PC-3 (cell line): ENCODE measurements at places on chromosomes 2 and 18. TPM values are rescaled to one million over a fixed set of nuclear protein-coding genes. Genes with fewer than 3 reads are reported as not detected.

DNA sequence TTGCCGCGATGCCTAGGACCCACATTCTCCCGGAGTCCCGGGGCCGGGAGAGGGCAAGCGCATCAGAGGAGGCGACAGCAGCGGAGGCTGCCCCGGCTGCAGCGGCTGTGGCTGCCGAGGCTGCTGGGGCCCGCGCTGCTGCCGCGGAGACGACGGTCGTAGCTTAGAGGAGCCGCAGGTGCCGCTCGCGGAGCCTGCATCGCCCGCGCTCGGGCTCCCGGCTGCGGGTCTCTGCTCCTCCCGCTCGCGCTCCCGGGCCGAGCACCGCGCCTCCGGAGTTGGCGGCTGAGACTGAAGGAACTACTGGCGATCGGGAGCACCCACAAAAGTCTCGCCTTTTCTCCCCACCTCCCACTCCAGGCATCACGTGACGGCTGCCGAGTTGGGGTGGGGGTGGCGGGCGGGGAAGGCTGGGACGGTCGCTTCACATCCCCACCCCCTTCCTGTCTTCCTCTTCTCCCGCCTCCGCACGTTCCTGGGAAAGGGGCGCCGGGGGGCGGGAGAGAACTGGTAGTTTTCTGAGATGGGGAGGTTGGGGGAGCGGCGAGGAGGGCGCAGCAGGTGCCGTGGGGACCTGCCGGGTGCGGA is at the start of gene LYPD1:
Gene LYPD1, minus strand, starts transcription at position 298 of the 588 bp plus-strand sequence. Its CDS starts 273 bp downstream, at position 25.
- DNase-seq, result peak; percentile 45

DNA sequence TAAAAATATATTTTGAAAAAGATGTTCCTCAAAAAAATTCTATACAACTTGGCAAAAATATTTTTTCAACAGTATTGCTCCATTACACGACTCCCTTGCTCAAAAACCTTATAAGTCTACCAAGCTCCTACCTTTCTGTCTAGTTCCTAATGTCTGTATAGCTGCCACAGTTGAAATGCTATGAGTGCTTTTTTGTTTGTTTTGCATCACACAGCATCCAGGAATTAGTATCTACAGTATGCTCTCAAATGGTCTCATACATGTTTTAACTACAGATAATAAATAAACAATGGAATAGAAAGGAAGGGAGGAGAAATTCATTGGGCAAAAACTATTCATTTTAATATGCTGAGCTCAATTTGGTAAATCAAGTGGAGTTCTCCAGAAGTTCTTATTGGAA is 17.3 kb downstream of the ACADL start:
- DNase-seq, result no peak

DNA sequence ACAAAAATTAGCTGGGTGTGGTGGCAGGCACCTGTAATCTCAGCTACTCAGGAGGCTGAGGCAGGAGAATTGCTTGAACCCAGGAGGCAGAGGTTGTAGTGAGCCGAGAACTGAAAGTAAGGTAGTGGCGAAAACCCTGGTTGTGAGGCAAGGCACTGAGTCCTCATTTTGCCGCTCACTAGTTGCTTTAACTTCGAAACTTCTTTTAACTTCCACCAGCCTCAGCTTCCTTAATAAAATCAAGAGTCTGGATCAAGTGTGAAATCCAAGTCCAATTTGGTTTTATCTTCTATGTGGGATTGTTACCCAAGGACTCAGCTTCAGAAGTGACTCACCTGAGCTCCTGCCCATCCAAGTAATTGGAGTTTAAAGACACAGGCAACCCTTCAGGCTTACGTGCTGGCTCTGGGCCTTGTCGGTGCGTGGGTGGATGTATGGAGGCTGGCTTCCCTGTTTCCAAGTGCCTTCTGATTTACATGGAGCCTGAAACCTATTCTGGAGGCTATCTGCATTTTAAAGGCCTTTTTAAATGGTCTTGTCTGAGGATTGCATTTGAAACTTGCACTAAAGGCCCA is 374.2 kb upstream of the ID2 start:
- DNase-seq, result peak; percentile 82

DNA sequence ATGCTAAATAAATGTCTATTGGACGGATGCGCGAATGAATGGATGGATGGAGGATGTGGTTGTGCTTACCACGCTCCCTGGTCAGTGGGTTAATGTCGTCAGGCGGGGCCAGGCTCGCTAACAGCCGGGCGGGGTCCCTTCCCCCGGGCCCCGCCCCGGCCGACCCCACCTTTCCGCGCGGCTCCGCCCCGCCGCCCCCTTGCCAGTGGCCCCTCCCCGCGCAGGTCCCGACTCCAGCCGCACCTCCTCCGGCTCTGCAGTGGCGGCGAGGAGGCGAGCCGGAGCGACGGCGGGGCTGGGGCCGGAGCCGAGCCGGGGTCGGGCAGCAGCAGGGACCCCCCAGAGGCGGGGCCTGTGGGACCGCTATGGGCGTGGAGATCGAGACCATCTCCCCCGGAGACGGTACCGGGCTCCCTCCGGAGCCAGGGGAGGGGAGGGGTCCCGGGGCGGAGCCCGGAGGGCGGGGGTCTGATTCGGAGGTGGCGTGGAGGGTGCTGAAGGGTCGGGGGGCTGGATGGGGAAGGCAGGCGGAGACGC is at the start of gene FKBP1B:
Gene FKBP1B, plus strand, starts transcription at position 257 of the 537 bp plus-strand sequence. Its CDS starts 109 bp downstream, at position 366.
- DNase-seq, result peak; percentile 50

DNA sequence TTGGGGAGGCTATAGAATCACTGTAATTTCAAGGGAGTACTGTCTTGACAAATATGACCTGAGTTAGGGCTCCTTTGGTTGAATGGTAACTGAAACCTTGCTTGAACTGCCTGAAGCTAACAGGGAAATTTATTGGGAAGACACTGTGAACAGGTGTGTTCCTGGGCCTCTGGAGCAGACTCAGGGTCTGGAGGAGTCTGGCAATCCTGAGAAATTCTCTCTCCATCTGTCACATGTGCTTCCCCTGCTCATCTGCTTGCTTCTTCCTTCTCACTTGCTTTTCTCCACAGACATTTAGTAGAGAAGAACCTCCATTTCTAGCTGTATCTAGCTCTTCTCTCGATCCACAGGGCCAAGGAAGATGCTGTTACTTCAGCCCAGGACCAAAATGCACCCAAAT is 476.5 kb downstream of the LRP1B start:
- no peak for DNase-seq

GRCh38 chr2:88059979-88060906 is 4.7 kb upstream of the KRCC1 start:
- peak; percentile 69 for DNase-seq

DNA sequence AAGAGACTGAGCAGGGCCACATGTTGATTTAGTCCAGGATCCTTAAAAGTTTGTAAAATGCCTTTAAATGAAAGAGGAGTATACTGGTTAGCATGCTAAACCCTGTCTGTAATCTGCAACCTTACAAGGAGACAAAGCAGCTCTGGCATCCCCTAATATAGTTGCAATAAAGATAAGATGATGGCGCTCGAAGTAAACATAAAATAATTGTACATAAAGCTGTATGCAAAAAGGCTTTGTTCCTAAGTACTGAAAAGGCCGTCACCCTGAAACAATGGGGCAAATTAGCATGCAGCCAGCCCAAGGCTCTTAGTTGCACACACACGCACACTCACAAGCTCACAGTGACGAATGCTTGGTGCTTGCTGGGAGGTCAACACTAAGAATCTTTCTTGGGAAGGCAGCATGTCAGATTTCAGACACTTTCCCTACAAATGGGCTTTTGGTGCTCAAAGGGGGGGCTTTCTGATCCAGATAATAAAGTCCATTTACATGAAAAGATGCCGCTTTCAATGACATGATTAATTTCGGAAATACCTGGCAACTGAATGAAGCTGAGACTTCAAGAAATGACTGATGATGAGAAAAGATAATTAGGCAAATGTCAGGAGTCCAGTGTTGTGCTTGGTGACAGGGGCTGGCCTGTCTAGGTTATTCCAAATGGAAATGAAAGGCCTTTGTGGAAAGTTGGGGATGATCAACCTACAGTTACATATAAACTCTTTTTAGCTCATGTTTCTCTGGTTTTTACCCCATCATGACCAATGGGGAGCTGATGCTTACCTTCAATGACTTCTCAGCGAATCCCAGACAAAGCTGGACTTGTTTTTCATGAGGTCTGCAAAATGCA is 370.3 kb downstream of the MEIS1 start:
- DNase-seq, result no peak

GRCh38 chr2:71730785-71731383 is 277.5 kb downstream of the DYSF start:
- no peak for DNase-seq

- DNase-seq, result no peak
These were observed 58.9 kb upstream of the TEX51 start for GRCh38 chr2:126839796-126840195.

DNA sequence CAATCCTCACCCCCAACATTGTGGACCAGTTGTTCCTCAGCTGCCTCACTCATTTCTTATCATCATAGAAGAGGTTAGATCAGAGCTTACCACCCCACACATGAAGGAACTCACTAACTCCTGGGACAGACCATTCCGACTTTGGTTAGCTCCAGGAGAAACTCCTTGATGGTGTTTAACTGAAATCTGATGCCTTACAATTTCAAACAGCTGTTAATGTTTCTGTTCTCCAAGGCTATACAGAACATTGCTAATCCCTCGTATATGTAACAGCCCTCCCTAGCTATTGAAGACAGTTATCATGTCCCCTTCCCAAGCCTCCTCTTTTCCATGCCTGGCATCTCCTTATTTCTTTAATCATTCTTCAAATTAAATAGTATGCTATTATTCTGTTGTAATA is 14.8 kb downstream of the ERBB4 start:
- DNase-seq, result no peak

DNA sequence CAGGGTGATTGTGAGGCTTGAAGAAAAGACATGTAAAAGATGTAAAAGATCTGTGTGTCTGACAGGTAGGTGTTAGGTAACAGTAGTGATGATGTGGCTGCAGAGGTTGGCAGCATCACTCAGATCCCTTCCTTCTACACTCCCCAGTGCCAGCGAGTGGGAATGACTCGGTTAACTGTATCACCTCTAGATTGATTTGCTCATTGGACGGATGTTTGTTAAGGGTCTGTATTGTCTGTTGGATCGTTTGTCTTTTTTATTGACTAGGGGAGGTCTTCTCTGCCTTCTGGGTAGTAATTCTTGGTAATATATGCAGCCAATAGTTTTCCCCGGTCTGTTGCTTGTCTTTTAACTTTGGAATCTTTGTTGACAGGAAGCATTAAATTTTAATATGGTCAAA is 44.8 kb upstream of the CNGA3 start:
- DNase-seq, result peak; percentile 16

DNA sequence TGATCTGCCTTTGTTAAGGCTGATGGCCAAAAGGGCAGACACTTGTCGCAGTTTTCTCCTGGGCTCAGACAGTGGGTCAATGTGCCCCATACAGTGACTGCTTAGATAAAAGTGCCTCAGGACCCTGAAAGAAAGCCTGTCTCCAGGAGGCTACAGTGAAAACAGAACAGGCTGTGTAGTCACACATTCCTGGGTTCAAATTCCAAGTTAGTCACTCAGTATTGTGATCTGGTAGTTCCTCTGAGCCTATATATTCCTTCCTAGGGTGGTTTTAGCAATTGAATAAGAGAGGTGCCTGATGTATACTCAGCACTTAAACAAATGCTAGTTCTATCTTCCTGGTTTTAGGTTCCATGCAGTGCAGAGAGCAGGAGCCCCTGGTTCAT is 54.4 kb downstream of the RPL37A start:
- DNase-seq, result peak; percentile 12

DNA sequence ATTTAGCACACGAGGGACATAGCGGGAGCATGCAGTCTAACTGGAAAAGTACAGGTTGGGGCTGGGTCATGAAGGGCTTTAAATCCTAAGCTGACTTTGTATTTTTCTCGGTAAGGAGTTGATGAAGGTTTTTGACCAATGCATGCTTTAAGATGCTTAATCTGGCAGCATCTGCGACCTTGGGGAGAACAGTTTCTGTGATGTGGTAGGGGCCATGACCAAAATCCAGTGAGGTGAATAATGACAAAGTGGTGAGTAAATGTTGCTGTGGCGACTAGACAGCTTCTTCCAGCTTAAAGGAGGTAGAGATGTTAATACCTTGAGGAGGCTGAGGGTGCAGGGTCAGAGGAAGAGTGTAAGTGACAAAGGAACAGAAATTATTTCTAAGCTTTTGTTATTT is 174.6 kb upstream of the ALPP start:
- DNase-seq, result no peak

GRCh38 chr18:56269958-56270357 is 368.4 kb downstream of the TXNL1 start:
- no peak for DNase-seq

- DNase-seq, result no peak
These were observed 9.8 kb upstream of the CPS1 start for GRCh38 chr2:210546424-210547208.

DNA sequence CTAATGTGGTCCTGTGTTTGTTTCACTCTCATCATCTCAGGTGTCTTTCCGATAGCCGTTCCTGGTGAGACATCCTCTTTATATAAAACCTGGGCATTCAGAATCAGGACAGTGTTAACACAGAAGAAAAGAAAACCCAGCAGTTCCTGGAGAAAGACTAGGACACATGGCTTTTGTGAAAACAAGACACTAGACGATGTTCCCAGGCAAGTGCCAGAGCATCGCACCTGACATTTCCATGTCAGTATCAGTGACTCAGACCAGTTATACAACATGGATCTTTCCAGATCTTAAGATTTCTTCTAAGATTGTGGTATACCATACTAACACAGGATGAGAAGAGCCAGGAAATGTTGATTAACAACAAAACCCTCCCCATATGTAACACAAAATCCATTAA is 96.5 kb downstream of the RIF1 start:
- DNase-seq, result no peak

DNA sequence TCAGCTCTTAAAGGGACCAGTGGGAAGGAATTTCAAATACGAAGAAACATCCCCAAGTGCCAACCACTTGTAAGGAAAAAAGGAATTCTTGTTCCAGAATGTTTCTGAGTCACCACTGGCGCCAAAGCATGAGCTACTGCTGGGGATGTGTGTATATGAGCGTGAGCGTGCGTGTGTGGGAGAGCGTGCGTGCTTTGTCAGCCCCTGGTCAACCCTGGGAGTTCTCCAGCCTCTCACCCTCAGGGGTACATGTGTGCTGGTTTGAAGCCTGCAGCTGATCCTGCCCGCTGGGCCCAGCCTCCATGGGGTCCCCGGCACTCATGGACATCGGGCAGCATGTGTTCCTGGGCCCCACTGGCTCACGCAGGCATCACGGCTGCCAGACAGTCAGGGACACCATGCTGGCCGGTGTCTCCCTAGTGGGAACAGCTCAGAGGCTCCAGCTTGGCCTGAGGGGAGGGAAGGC is 17.1 kb downstream of the HS6ST1 start:
- no peak for DNase-seq

DNA sequence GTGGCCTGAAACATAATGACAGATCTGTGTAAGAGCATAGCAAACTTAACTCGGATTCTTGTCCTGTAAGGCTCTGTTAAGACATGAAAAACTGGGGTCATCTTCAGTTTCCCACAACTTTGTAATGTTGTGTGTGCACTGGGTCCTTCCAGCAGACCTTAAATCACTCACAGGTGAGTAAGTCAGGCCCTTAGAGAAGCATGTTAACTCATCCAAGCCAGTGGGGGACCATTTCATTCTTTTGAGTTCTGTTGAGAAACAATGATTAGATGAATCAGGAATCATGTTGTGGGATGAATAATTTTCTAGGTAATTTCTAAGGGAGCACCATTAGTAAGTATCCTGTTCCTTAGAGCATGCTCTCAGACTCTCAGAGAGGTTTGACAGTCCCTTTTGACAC is 167.1 kb downstream of the ESCO1 start:
- no peak for DNase-seq

RAB6C gene
- 0.04 TPM in 1 of 2 replicates, not detected in the other for total RNA-seq

AP1S3 gene
- total RNA-seq, result 34.3 and 37.6 TPM in 2 replicates

MSTN gene
- total RNA-seq, result not detected in 2 replicates

DSG1 gene
- total RNA-seq, result not detected in 2 replicates
